CD4-positive, alpha-beta T cell treated with Interleukin-17A for 1 hour (primary cell): ENCODE measurements at places on chromosomes 2 and 18.

DNA sequence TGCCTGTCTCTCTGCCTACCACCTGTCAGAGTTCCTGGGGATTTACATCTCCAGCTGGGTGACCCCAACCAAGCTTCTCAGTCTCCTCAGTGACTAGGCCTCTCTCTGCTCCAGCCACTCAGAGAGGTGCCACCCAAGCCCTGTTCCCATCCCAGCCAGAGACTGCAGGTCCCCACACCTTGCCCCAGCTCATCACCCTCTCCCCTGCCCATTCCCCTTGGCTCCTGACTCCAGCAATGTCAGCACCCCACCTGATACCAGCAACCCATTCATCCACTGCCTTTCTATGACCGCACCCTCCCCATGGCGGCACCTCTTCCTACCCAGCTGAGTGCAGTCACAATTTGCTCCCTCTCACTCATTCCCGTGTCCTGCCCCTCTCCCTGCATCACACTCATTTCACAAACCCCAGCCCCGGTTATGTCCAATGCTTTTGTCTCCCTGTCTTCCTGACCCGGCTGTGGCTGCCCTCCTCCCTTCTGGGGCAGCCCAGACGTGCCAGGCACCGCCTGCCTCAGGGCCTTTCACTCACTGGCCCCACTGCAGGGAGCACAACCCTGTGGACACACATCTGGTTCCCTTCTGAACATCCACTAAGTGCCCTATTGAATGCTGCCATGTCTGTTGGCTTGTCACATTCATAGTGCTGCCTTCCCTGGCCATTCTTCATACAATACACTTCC, 494.8 kb upstream of the HS6ST1 start:
- DNase-seq, result no peak

DNA sequence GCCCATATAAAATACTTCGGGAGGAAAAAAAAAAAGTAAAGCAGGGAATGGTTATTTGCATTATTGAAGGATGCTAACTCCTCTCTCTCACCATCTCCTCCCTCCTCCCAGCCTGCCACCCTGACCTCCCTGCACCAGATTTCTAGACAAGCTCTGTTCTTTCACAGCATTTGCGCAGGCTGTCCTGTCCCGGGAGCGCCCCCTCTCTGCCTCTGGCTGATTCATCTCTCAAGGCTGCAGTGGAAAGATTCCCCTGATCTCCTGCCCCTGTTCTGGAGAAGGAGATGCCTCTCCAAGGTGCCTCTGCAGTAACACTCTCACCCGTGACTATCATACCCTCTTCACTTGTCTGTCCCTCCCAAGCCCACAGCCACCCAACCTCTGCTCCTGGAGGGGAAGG, 38.5 kb downstream of the COL4A4 start:
- no peak for DNase-seq

DNA sequence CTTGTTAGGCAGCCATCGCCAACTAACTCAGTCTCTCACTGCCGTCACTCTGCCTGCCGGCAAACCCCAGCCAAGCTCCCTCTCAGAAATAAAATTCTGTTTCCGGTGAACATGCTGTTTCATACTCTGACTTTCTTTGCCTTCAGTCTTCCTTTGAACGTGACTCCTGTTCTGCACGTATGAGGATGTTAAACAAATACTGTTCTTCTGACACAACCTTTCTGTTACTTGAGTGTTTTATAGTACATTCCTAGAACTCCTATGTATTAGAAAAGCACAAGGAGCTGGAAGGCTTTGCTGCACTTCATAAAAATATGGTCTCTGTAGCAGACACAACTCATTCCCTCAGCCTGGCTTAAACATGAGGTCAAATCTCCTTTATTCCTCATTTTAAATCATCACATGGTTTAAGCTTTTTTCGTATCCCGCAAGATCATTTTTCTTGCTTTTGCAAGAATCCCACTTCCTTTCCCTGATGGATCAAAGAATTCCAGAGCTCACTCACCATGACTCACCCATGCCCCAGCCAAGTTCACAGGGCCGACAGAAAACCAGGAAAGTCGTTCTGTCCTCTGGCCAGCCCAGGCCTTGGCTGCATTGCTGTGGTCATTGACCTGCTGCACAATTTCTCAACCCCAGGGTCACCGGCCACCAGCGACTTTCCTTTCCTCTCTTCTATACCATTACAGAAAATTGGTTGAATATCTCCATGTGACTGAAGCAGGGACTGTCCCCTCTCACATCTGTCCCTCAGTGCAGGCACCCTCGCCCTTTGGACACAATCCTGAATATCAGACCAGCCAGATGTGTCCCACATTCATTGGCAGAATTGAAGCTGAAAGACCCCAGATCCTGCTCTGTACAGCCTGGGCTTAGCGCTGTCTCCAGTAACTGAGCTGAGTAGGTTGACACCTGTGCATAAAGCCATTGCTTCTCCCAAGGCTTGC, 183.1 kb upstream of the ARL4C start:
- no peak for DNase-seq

- no peak for DNase-seq
Observed at GRCh38 chr18:48968412-48969215, 17.8 kb upstream of the SMAD7 start.

DNA sequence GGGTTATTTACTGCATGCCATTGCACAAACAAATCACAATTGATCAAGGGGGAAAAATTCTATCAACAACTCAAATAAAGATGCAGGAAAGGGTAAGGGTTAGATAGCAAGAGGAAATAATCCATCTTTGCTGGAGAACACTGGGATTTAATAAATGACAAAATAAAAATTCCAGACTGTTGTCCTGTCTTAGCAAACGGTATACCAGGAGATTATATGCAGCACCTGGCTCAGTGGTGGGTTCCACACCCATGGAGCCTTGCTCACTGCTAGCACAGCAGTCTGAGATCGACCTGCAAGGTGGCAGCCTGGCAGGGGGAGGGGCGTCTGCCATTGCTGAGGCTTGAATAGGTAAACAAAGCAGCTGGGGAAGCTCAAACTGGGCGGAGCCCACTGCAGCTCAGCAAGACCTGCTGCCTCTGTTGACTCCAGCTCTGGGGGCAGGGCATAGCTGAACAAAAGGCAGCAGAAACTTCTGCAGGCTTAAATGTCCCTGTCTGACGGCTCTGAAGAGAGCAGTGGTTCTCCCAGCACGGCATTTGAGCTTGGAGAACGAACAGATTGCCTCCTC, 296.5 kb upstream of the THSD7B start:
- no peak for DNase-seq

DNA sequence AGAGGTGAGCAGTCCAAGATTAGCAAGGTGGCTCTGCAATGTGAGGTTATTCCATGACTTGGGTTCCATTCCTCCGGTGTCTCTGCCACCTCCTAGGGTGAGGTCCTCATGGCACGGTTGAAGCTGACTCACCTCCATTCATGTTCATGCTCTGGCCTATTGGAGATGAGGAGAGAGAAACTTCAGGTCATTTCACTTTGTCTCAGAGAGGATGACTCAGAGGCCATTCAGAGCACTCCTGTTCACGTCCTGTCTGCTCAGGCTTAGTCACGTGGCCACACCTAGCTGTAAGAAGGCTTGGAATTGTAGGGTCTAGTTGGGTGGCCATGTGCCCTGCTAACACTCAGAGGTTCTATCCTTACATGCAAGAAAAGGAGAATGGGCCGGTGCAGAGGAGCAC, 67.5 kb upstream of the MBOAT2 start:
- DNase-seq, result no peak

DNA sequence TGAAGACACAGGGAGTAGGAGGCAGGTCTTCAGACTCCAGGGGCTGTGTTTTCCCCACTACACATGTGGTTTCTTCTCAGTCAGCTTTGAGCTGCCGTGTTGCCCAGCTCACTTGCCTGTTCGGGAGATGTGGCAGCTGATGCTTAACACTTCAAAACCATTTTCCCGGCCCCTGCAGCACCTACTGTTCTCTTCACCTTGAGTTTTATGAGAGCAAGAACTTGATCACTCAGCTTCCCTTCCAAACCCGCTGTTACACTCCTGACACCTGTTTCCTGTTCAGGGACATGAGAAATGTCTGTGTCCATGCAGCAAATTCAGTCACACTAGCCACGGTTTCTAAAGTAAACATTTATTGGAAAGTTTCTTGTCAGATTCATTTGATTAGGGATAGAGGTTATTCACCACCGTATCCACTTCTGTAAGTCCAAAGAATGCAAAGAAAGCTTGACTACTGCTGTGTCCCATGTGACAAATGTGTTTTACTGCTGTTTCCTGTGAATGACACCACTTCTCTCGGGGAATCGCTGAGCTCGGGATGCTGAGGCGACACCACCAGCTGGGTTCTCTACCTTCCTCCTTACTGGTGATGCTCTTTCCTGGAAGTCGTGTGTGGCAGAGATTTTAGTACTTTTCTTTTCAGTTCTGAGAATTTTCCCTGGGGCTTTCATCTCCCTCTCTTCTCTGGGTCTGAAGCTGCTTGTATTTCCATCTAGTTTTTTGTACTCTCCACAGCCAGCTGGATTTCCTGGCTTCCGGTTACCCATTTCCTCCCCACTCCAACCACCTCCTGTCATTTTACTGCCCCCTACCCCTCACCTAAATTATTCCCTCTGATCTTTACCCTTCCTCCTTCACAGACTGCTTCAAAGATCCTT, 91.7 kb downstream of the KLF7 start:
- peak; percentile 11 for DNase-seq

DNA sequence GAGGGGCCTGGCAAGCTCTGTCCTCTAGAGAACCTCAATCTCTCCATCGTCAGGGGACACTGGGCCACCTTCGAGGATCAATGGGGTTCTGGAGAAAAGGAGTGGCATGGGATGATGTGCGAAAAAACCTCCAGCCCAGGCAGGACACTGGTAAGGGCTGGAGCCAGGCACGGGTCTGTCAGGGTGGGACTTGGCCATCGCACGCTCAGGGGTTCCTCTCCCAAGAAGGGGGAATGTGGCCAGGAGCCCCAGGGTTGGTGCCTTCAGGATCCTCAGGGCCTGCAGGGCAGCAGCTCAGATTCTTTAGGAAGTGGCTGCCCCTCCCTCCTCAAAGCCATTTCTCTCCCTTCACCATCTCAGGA, 46.8 kb upstream of the PLB1 start:
- DNase-seq, result no peak

DNA sequence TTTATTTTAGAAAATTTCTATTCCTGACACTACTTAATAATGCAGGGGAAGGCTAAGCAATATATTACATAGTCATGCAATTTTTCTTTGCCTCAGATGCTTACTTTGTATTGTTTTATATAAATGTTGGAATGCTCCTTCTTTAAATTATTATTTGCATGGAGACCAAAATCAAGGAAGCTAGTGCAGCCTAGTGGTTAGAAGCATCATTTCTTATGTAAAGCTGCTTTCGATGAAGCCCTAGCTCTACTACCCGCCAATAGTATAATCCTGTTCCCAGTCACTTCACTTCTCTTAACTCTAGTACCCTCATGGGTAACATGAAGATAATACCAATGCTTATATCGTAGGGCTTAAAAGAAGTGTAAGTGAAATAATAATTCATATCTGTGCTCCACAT, 198.9 kb downstream of the LRATD1 start:
- no peak for DNase-seq

- DNase-seq, result no peak
Observed at GRCh38 chr2:40144022-40144421, 307.9 kb downstream of the SLC8A1 start.

DNA sequence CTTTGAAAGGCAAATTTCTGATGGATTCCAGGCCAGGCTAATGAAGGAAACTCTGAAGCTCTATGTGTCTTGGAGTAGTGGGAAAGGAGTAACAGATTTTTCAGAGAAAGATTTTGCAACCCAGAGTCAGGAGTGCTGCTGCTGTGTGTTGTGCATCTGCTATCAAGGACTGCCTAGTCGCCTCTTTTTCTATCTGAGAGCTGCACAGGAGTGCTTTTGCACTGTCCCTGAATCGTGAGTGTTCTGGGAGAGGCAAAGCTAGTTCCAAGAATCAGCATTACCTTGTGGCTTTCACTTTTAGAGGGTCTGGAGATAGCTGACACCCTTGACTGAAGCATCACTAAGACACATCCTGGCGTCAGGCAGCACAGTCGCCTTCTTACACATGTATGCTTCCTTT, 336.4 kb downstream of the PARD3B start:
- DNase-seq, result peak; percentile 19

DNA sequence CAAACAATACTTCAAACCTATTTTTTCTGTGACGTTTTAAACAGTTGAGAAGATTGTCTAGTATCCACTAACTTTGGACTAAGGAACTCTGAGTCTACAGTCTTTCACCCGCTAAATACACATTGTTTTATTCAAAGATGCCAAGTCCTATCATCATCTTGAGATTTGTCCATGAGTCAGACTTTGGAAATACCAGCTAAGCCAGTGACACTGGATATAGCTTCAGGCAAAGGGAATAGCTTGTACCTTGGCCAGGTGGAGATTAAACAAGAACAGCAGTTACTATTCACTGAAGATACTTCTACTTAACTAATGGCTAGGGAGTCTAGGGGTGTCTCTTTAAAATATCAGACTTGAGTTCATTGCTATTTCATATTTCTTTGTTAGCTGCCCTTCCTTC, 137.5 kb downstream of the COMMD1 start:
- no peak for DNase-seq
